Activated naive CD4-positive, alpha-beta T cell (primary cell): ENCODE measurements at places on chromosomes 12 and 14.

GRCh38 chr14:31326111-31326510 lies 94.2 kb downstream of the HEATR5A start:
- DNase-seq, result no peak

DNA sequence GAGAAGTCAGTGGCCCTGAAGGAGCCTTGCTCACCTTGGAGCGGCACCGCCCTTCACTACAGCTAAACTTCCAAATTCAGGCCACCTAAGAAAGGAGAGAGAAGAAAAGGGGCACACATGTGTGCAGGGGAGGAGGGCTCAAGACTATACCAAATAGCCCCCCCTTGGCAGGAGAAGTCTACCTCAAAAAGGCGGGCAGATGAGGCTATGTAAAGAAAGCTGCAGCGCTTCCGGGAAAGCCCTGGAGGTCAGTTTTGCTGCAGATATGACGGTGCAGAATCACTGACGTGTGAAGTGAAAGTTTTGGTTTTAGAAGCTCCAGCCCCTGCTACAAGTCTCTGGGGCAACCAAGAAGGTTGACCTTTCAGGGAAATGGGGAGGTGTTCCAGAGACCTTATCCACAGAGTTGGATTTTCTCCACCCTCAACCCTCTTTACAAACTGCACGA lies 48.2 kb upstream of the PNMA1 start:
- no peak for DNase-seq

- DNase-seq, result no peak
Observed at GRCh38 chr12:95066091-95066855, 7.1 kb downstream of the NR2C1 start.

GRCh38 chr14:62645649-62646048 lies 399.6 kb downstream of the KCNH5 start:
- no peak for DNase-seq

GRCh38 chr12:69389831-69390230 lies 30.3 kb downstream of the YEATS4 start:
- DNase-seq, result no peak

- no peak for DNase-seq
Observed at GRCh38 chr12:109109746-109110350, 6.5 kb upstream of the ACACB start.

DNA sequence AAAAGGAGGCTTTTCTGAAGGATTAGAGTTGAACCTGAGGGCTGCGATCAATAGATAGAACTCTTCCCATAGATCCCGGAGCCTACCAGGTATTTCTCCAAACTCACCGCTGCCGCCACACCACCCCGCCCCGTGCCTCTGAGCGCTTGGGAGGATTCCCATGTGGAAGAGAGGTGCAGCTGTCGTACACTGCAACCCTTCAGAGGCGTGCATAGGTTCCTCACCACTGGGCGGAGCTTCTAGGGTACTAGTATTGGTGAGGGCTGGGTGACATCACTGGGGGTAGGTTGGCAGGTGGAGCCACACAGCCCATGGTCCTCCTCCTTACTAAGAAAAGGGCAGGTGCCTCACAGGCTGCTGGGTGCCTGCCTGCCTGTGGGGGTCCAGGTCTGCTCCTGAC lies 127.0 kb downstream of the TSPAN9 start:
- DNase-seq, result no peak
